Stimulated activated CD4-positive, alpha-beta T cell treated with anti-CD3 and anti-CD28 coated beads, Interleukin-4, amount 100 ng/mL, for 24 hours (primary cell): ENCODE measurements at places on chromosomes 12 and 14.

- DNase-seq, result peak; percentile 27
Measured at GRCh38 chr12:88142610-88142991, 494 bp downstream of the TMTC3 start.

GRCh38 chr12:80966001-80966400 lies 28.3 kb upstream of the LIN7A start:
- DNase-seq, result no peak

GRCh38 chr12:76764856-76765255 lies 941 bp downstream of the ZDHHC17 start:
- DNase-seq, result no peak

DNA sequence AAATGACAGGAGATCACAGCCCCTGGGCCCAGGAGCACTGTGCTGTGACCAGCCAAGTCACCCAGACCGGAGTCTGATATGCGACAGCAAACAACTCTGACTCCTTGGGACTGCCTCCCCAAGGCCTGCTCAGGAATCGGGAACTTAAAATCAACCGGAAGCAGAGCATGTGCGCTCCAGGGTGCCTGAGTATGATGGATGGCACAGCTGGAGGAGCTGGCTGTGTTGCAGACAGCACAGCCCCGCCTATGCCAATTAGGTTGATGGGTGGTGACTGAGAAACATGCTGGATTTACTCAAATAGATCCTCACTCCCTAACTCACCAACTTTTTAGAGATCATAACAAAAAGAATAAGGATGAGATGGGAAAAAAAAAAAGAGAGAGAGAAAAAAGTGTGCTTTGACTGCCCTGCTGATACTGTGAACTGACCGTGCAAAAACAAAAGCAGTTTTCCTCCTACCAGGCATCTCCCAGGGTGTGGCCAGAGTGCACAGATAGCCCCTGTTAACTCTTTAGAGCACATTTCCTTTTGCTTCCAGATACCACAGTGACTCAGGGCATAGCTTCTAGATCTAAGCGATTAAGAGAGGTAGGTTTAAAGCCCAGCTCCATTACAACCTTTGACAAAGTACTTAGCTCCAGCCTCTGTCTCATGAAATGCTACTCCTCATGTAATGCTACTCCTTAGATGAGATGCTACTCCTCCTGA lies 27.4 kb upstream of the STON2 start:
- DNase-seq, result no peak

DNA sequence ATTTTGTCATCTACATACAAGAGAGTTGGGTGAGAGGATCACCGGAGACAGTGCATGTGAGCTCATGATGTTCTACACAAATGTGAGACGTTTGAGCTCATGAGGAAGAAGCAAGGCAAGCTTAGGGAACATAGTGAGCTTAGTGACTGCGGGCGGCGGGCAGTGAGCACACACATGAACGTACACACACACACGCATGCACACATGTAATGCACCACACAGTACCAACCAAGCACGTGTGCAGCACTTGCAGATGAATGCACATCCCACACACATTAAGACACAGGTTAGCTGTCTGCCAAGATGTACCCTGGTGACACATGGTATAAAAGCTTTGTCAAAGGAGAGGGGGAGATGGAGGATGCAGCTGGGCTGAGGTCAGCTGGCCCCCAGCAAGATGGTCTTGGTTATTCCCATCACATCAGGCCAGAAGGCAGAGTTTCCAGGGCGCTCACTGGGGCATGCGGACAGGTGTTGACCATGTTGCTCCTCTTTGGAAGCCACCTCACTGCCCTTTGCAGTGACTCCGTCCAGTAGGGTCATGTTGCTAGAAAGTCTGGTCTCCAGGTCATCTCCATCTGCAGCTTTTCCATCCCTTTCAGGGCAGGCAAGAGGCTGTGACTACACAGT lies 8.7 kb upstream of the CACNA2D4 start:
- no peak for DNase-seq

GRCh38 chr14:34347683-34348082 lies 114.4 kb downstream of the SPTSSA start:
- DNase-seq, result no peak

DNA sequence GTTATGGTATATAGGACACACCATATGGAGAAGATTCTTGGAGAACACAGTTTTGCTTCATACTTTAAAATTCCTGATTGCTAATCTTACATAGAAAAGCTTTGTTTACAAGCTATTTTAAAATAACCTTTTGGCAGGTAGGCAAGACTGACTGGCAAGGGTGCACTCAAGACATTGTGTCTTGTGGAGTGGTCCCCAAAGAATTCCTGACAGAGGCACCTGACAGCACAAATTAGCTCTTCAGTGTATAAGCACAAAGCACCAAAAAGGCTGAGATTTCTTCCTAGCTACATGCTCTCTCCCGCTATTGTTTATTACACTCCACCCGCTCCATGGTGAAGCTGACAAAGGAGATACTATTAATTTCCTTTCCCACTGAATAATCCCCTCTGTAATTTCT lies 139.4 kb downstream of the MON2 start:
- DNase-seq, result no peak

DNA sequence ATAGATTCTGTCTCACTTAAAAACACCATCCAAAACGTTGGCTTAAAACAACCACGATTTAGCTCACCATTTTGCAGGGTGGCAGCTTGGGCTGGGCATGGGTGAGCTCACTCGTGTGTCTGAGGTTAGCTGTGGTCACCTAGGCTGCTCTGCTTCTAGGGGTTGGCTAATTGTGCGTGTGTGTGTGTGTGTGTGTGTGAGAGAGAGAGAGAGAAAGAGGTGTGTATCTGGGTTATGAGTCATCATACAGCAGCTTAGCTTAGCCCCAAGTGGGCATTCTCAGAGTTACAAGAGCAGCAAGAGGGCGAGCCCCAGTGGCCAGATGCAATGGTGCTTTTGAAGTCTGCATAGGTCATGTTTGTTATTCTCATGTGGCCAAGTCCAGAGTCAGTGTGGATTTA lies 6.0 kb downstream of the FBXW8 start:
- DNase-seq, result peak; percentile 55

GRCh38 chr12:98064501-98064900 lies 450.9 kb upstream of the TMPO start:
- DNase-seq, result no peak

- DNase-seq, result no peak
Measured at GRCh38 chr12:93000026-93000425, 70.9 kb upstream of the EEA1 start.

- DNase-seq, result no peak
Measured at GRCh38 chr14:50353126-50353525, 41.0 kb downstream of the DMAC2L start.

GRCh38 chr14:44866770-44867169 lies 95.0 kb downstream of the KLHL28 start:
- DNase-seq, result no peak

GRCh38 chr14:101666264-101666663 lies 95.2 kb upstream of the PPP2R5C start:
- no peak for DNase-seq

GRCh38 chr14:103108749-103109207 lies 14.3 kb downstream of the EXOC3L4 start:
- peak; percentile 27 for DNase-seq
